ENCODE measurements at places on chromosomes 1 and 21.
A peak's percentile ranks its signal among the peaks of the same experiment; 100 is the strongest.

DNA sequence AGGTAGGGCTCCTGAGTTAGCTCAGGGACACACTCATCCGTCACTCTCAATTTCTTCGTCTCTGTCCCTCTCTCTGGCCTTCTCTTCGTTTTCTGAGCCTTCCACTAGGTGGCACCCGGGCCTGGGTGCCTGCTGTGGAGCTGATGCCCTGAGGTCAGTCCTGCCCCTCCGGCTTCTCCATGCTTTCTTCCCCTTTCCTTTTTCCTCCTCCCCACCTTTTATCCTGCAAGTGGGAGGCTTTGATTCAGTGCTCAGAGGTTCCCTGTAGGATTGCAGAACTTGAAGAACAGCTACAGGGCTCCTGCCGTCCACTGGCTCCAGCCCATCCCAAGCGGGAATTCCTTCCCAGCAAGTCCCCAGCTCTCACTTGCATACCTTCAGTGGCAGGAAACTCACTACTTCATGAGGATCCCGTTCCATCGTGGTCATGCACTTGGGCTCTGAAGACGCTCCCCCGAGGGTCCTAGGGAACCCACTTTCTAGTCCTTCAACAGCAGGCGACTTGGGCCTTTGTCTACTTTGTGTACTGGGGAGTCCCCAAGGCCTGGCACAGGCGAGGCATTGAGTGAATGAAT is 45.6 kb downstream of the SRRM1 start:
- no peak for DNase-seq

DNA sequence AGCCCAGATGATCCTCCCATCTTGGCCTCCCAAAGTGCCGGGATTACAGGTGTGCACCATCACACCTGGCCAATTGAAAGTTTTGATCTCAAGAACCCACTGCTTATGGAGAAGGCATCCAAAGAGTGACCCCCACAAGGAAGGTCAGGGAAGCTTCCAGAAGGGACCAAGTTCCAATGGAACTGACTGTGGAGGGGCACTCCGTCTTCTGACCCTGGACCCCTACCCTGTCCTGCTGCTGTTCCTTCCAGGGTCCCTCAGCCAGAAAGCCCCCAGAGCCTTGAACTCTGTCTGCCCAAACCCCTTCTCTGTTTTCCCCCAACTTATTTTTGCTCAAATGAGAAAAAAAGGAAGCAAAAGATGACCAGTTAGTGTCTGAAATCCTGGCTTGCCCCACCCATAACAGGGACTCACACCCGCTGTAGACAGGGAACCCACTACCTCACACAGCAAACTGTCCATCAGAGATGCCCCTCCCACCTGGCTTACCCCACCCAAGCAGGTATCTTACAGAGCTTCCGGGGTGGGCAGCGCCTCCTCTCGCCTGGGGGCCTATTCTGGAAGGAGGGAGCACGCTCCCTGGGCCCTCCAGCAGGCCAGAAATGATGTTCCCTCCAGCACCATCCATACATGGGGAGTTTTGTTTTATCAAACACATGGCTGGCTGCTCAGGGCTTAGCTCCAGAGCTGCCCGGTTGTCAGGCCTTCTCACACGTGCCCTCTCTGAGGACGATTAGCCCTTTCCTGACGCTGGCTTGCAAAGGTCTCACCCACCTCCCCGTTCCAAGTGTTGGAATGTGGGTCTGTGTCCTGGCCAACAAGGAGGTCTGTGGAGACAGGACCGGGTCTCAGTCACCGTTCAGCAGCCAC is 3.1 kb upstream of the WNT3A start:
- no peak for DNase-seq

GRCh38 chr21:46054031-46054430 is 43.9 kb upstream of the COL6A2 start:
- no peak for DNase-seq

DNA sequence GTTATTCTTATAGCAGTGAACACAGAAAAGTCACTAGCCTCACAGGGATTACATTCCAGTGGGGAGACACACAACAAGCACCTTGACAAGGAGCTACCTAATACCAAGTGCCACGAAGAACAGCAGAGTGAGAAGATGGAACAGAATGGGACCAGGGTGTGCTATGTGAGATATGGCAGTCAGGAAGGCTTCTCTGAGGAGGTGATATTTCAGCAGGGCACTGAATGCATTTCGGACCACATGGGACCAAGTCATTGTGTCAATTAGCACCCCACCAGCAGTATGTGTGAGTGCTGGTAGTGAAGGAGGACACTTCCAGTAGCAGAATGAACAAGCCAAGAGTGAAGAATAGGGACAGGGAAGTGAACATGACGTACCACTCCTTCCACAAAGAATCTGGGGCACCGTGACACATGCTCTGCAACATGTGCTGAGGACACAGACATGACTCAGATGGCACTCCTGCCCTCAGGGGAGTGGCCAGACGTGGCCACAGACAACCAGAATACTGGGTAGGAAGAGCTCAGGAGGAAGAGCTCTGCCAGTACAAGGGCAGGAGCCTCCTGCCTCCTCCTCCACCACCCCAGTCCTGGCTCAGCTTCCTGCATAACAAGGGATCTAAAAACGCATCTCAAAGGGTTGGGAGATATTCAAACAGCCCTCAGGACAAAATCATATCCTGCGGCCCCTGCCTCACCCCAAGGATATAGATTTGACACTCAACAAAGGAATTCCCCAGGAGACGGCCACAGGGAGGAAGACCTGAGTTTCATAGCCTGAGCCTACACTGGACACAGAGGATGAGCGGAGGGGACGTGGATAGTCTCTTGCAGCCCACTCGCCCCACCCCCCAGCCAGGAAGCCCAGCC is 102.5 kb downstream of the TRABD2B start:
- DNase-seq = peak; percentile 15

GRCh38 chr1:25744636-25745425 is 55.2 kb upstream of the SELENON start:
- DNase-seq = no peak

- DNase-seq = no peak
These were observed 18.9 kb downstream of the SLC6A9 start for GRCh38 chr1:44012404-44012803.

DNA sequence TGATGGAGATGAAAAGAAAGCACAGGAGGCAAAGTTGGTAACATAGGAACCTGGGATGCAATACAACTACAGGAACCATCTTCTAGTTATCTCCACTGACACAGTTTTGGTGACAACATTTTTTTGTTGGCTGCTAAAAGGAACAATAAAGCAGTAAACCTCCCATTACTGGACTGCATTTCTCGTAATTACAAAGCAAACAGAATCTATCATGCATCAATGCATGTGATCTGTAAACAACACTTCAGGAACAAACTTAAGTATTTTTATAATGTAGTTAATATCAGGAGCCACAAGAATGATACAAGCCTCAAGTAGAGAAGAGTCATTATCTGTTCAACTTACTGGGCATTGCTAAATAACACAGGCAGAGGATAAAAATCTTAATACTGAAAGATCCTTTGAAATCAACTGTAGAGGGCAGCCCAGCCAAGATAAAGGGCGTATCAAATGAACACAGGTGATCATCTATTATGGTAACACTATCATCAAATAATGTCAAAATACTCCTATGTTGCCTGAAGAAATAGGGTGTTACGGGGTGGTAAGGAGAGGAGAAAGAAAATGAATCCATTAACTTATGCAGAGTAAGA is 193.3 kb downstream of the EIF4G3 start:
- DNase-seq = no peak

DNA sequence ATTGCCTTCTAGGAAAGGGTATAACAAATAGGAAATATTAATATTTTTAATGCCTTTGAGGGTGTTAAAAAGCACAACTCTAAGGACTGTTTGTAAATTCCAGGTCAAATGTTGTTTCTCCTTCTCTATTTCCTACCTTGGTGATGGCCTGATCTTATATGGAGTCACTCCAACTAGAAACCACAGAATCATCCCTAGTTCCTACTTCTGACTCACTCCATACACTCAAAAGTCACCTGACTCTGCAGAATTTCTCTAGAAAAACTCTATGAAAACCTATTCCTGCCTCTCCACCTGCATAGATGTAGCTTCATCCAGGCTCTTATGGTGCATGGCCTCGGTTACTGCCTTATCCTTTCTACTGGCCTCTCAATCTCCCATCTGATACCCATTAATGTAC is 14.5 kb downstream of the RGS4 start:
- DNase-seq = no peak

GRCh38 chr1:183946320-183946613 is 91.3 kb downstream of the COLGALT2 start:
- no peak for DNase-seq

GRCh38 chr1:89890085-89890752 is 69.4 kb downstream of the LRRC8D start:
- DNase-seq = no peak

- no peak for DNase-seq
These were observed 9.3 kb downstream of the IFI44 start for GRCh38 chr1:78658901-78659300.

- DNase-seq = no peak
These were observed 312.5 kb upstream of the PKN2 start for GRCh38 chr1:88371436-88372023.

- DNase-seq = no peak
These were observed 39.4 kb upstream of the PPIH start for GRCh38 chr1:42618866-42619265.

DNA sequence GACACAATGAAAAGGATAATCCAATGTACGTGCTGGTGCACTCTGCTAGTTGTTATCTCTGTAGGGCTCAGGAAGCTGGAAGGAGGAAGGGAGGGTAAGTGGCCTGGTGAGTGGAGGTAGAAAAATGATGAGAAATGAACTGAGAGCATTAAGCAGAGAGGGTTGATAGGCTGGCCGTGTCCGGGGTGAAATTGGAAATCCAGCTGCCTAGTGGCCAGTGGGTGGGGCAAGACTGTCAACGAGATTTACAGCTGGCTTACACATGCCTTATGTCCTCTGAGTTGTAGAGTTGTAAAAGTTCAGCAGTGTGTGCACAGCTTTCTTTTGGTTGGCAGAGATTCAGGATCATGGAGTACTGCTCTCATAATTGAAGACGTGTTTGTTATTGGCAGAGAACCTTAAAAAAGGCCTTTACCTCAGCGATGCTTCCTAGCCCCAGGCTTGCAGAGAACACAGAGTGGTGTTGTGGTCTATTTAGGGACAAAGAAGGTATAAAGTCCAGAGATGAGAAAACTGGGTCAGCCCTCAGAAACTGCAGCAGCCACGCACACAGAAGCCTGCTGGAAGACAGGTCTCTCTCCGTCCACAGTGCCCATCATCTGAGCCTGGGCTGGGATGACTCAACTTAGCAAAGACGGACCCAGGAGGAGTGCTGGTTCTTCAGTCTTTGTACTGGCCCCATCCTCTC is 132.4 kb downstream of the EDEM3 start:
- DNase-seq = no peak

- no peak for DNase-seq
These were observed 2.2 kb upstream of the NEGR1 start for GRCh38 chr1:72284348-72285073.

- DNase-seq = no peak
These were observed 78.1 kb downstream of the DHRS3 start for GRCh38 chr1:12539705-12540579.

GRCh38 chr1:15501208-15502032 is 22.6 kb downstream of the CASP9 start:
- DNase-seq = peak; percentile 28

GRCh38 chr1:246632281-246633168 is 66.3 kb downstream of the CNST start:
- DNase-seq = no peak

GRCh38 chr1:4090556-4090955 is 190.5 kb upstream of the C1orf174 start:
- DNase-seq = no peak

DNA sequence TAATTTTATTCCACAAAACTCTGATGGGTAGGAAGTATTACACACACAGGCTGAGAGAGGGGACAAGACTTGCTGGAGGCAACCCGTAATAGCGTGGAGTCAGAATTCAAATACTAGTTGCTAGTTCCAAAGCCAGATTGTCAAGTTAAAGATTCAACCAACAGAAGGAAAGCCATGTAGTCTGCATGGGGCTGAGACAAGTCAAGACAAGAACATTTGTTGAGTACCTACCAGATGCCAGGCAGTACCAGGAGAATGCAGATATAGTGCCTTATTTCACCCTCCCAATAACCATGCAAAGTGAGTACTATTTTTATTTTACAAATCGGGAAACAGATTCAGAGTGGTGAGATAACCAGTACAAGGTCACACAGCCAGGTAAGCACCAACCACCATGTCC is 110.4 kb upstream of the SPATA6 start:
- DNase-seq = no peak

GRCh38 chr21:35581640-35582039 is 478.7 kb downstream of the SETD4 start:
- DNase-seq = no peak

DNA sequence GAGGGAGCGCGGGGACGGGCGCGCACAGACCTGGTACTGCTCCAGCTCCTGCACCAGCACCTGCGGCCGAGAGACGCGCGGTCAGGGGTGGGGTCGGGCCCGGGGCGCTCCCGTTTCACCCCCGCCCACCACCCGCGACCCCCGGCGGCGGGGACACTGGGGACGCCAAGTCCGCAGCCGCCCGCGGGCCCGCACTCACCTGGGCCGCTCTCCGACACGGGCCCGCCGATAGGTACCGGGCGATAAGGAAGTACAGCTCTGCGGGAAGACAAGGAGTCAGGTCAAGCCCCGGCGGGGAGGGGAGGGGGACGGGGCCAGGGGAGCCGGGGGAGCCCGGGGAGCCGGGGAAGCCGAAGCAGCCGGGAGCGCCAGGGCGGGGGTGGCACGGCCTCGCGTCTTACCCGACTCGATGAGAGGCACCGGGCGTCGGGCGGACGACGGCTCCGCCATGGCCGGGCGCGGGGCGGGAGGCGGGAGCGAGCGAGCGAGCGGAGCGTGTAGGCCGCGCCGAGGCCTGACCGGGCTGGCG is 326 bp downstream of the BRWD1 start:
- DNase-seq = no peak

GRCh38 chr1:160658814-160659193 is 12.0 kb upstream of the SLAMF1 start:
- DNase-seq = no peak

- DNase-seq = no peak
These were observed 97.5 kb upstream of the KCNE2 start for GRCh38 chr21:34266351-34266750.

DNA sequence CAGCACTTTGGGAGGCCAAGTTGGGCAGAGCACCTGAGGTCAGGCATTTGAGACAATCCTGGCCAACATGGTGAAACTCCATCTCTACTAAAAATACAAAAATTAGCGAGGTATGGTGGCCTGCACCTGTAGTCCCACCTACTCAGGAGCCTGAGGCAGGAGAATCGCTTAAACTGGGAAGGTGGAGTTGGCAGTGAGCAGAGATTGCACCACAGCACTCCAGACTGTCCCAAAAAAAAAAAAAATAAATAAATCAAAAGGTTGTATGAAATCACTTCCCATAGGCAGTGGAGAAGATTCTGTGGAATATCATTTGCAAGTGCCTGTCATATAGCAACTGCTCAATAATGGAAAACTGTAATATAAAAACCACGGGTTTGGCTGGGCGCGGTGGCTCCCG is 65.1 kb upstream of the SERBP1 start:
- no peak for DNase-seq

Measured in iPS DF 19.7 (cell line).